ENCODE measurements at places on chromosomes 5 and 9.

DNA sequence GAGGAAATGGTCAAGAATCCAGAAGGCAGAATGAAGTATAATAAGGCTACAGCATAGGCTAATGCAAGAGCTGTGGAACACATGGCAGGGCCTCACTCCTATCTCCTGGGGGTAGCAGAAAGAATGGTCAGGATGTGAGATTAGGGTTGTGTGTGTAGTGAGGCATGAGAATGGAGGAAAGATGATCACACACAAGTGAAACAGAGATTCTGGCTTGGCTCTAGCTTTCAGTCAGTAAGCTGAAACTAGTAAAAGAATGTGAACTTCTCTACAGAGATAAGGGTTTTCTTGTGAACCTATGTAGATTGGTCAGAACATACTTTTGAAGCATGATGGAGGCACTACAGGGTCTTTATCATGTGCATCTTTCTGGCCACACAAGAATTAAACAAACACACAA, 298.8 kb downstream of the ASTN2 start:
- no peak overlapping the region for H3K4me3 ChIP-seq
- H3K27me3 ChIP-seq = no peaks in the 10 kb centered on the region
- H3K27ac ChIP-seq = no peak overlapping the region
- no peaks in the 10 kb centered on the region for H3K36me3 ChIP-seq

DNA sequence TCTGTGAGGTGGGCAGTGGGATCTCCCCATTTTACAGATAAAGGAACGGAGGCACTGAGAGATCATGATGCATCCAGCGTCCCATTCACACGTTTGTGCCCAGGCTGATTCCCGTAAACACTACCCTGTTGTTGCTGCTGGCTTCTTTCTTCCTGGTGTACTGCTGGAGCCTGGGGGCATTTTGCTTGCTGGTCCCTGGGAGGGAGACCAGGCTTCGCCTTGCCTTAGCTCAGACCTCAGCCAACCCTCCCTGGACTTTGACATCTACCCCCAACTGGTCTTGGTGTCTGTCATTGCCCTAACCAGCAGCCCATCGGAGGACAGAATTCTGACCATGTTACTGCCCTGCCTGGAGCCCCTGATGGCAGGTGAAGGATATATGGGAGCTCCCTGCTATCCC, 82.4 kb downstream of the ZNF618 start:
- H3K27ac ChIP-seq = no peak overlapping the region
- H3K4me3 ChIP-seq = no peak overlapping the region
- DNase-seq = no peak
- H3K27me3 ChIP-seq = no peaks in the 10 kb centered on the region
- no peaks in the 10 kb centered on the region for H3K36me3 ChIP-seq

DNA sequence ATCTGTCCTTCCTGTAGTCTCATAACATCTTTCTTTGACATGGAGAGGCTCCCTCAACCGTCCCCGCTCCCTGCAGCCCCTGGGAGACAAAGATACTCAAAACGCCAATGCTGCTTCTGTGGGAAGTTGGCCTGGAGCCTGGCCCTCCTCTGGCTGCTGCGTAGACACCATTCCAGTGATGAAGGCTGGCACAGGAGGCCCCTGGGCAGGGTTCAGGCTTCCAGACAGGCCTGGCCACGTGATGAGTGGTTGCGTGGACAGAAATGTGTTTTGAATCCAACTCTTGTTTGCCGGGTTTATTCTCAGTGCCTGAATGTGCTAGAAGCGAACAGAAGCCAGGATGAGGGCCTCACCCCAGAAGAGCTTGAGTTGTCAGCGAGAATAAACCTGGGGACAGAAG, 43.2 kb upstream of the NKX2-5 start:
- H3K4me3 ChIP-seq = no peak overlapping the region
- H3K27ac ChIP-seq = no peak overlapping the region
- no peaks in the 10 kb centered on the region for H3K36me3 ChIP-seq
- DNase-seq = no peak
- H3K4me1 ChIP-seq = no peaks in the 10 kb centered on the region

GRCh38 chr9:100641166-100641565, 63.3 kb downstream of the CAVIN4 start:
- no peak for DNase-seq
- no peaks in the 10 kb centered on the region for H3K36me3 ChIP-seq
- H3K4me3 ChIP-seq = no peak overlapping the region
- H3K27ac ChIP-seq = no peak overlapping the region
- H3K27me3 ChIP-seq = peaks cover 3% of the 10 kb centered on the region
- no peaks in the 10 kb centered on the region for H3K4me1 ChIP-seq

DNA sequence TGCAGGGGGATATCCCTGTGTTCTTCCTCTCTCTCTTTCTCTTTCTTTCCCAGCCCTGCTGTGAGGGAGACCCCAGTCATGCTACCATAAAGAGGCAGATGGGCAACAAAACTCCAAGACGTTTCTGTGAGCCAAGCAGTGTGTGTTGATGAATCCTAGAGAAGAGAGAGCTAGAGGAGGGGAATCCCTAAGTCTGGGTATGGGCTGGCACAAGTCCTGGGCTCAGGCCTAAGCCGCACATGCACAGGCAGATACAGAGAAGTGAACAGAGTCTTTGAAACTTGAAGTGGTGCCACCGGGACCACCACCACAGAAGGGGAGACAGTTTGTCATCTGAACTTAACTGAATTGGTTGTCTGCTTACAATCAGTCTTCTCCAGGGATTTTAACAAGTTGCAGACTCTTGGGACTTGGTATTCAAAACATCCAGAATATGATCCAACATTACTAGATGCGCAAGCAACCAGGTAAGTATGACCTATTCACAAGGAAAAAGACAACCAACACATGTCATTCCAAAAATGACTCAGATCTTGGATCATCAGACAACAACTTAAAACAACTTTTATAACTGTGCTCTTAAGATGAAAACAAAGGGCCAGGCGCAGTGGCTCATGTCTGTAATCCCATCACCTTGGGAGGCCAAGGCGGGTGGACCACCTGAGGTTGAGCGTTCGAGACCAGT, 10.4 kb upstream of the FAM120A start:
- DNase-seq = no peak
- H3K36me3 ChIP-seq = peaks cover 4% of the 10 kb centered on the region
- H3K27me3 ChIP-seq = no peaks in the 10 kb centered on the region

DNA sequence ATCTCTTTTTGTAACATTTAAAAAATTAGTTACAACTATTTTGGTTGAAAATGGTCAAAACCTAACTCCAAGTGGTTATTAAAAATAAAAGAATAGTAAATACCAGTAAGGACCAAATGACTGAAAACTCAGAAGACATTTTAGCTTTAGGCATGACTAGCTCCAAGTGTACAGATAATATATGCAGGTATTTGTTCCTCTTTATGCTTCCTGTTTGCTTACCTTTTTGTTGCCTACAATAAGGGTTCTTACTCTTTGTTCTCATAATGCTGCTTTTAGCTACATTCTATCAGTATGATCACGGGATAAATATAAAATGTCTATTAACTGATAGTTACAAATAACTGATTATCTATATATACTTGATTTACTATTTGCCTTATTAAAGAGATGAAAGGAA, 259.6 kb downstream of the CDH12 start:
- no peak overlapping the region for H3K4me3 ChIP-seq
- DNase-seq = no peak
- H3K36me3 ChIP-seq = no peaks in the 10 kb centered on the region
- H3K4me1 ChIP-seq = no peaks in the 10 kb centered on the region

DNA sequence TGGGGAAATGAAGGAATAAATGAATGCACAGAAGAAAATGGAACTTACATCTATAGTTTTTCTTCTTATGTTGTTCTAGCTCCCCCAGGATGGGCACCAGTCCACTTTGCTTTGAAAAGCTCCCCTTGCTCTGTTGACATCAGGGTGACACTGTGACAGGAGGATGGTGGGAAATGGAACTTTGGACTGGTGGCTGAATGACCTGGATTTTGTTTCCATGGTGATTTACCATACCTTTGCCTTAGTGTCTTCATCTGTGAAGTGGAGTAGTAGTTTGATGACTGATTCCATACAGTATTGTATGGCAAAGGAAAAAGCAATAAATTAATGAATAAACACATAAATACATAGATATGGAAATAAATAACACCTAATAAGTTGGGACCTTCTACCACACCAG, 294.7 kb downstream of the KIF4B start:
- H3K27me3 ChIP-seq = no peaks in the 10 kb centered on the region
- H3K4me3 ChIP-seq = no peak overlapping the region
- H3K4me1 ChIP-seq = no peaks in the 10 kb centered on the region
- H3K36me3 ChIP-seq = no peaks in the 10 kb centered on the region

DNA sequence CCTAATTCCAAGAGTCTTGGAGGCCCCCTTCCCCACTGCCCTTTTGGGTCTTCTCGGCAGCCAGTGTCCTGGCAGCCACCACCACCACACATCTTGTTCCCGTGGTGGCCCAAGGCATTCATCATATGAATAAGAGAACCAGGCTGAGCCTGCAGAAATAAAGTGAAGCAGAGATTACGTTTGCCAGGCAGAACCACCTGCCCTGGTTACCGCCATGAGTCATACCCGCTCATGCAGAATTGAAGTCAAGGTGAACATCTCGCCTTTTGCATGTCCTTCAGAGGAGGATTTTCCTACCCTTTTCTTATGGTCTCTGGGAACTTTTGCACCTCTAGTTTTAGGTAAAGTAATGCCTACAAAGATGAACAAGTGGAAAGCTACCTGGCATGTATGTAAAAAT, 119.5 kb upstream of the LMX1B start:
- H3K27ac ChIP-seq = no peak overlapping the region
- no peak for DNase-seq
- H3K36me3 ChIP-seq = no peaks in the 10 kb centered on the region
- peaks cover 7% of the 10 kb centered on the region for H3K4me1 ChIP-seq
- no peak overlapping the region for H3K4me3 ChIP-seq

- no peak for DNase-seq
- no peak overlapping the region for H3K27ac ChIP-seq
- no peaks in the 10 kb centered on the region for H3K4me1 ChIP-seq
- no peaks in the 10 kb centered on the region for H3K36me3 ChIP-seq
- H3K4me3 ChIP-seq = no peak overlapping the region
Measured at GRCh38 chr5:52692039-52692438, 95.7 kb upstream of the ITGA1 start.
